ENCODE measurements at places on chromosomes 7 and 10.

GRCh38 chr10:119020627-119020946 lies 8.9 kb upstream of the NANOS1 start:
- DNase-seq, result no peak

DNA sequence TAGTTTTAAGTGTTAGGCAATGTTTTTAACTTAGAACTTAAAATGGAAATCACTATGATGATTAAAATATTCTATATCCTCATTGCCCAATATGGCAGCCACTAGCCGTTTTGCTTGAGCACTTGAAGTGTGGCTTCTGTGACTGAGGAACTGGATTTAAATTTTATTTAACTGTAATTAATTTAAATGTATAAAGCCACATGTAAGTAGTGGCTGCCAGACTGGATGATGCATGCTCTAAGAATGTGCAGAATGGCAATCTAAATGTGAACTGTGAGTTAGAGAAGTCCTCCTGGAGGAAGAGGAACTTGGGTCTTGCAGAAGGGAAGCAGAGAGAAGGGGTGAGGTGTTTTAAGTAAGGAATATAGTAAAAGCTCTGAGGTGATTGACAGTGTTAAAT lies 451.4 kb downstream of the SUGCT start:
- DNase-seq, result no peak

GRCh38 chr7:100483090-100483721 lies 521 bp upstream of the NYAP1 start:
- peak; percentile 58 for DNase-seq

DNA sequence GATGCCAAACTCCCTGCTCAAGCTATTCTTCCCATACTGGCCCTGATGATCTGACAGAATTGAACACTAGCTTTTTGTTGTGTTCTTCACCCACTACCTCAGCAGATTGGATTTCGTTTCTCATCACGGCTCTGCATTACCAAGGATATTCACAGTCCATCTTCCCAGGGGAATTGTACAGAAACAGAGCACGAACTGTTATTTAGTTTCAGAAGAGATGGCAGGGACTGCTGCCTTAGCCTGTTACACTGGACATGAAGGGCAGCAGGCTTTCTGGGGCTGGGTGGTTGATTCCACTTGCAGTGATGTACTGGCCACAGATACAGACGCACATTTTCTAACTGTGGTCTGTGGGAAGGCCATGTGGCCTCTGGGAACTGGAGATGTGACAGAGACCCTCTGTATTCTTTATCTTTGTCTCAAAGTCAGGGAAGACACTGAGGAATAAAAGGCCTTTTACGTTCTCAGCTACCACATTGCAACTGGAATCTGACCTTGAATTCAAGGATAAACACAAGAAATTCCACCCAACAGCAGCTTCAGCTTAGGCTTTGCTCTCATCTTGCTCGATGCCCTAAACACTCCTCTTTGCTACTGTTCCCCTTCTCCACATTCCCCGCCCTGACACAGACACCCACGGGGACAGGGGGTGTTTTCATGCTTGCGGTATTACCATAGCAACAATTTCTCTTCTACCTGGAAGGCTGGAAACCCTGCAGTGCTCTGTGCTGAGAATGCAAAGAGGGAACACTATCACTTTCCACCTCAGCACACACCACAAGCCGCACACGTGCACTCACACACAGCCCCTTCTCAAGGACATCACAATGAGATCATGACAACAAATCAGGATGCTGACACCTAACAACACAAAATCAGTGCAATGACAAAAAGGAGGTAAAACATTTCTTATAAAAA lies 81.7 kb downstream of the RNF216 start:
- no peak for DNase-seq

DNA sequence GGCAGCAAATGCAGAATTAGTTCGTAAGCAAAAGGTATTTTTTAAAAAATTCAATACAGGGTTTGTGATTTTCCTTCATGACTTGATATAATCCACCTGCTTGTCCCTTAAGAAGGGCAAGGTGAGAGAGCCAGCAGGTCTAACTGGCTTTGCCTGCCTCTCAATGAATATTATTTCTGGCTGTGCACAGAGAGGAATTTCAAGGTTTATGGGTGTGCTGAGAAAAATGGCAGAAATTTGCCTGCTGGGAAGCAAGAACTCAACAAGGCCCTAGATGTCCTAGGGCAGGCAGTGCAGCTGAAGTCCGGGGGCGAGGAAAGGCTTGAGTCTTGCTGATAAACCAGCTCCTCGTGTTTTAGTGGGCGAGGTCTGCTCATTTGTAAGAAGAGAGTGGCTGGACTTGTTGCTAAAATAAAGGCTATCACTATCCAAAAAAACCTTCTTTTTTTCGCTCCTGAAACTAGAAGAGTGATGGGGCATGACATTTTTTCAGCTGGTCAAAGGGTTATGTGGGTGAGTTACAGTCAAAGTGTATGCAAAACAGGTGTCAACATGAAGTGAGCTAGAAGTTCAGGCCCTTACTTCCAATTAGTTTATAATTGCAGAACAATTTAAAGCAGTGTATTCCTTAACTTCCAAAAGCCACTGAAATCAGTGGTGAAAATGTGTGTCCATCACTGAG lies 385.8 kb upstream of the KLF6 start:
- DNase-seq, result no peak

GRCh38 chr10:124482236-124482800 lies 20.7 kb downstream of the LHPP start:
- DNase-seq, result no peak

- no peak for DNase-seq
These were observed 434.8 kb upstream of the FOXK1 start for GRCh38 chr7:4247106-4247876.
